ENCODE measurements at places on chromosomes 16 and 17.

GRCh38 chr17:35001549-35001948 lies 21.2 kb downstream of the LIG3 start:
- DNase-seq = no peak

DNA sequence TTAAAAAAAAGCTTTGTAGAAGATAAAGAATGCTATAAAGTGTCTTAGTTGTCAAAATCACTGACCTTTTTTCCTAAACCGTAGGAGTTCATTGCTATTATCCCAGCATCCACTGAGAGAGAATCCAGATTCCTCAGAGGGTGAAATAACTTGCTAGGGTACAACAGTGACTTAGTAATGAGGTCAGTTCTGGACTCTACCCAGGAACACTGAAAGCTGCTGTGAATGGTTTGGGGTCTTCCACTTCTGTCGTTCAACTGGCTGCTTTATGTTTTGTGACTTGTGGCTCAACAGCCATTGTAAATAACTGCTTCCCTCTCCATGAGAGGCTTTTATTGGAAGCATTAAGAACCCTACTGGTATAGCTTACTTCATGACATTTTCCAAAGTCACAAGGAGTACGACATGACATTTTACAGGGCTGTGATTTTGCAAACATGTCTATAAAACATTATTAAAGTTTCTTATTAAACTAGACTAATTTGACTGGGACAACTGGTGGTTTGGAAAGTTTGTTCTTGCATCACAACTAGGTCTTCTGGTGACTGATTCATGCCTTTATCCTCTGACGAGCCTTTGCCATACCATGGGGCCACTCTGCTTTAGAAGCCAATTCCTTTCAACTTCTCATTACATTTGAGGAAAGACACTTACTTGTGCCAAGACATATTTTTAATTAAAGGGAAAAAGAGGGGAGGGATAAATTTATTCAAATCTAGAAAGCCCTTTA lies 92.2 kb upstream of the CDH11 start:
- no peak for DNase-seq

- DNase-seq = no peak
Measured at GRCh38 chr17:50322271-50322670, 23.7 kb upstream of the XYLT2 start.

GRCh38 chr17:79739148-79740062 lies 8.7 kb downstream of the ENPP7 start:
- no peak for DNase-seq

GRCh38 chr17:21239680-21240368 lies 13.4 kb downstream of the NATD1 start:
- DNase-seq = peak; percentile 43

DNA sequence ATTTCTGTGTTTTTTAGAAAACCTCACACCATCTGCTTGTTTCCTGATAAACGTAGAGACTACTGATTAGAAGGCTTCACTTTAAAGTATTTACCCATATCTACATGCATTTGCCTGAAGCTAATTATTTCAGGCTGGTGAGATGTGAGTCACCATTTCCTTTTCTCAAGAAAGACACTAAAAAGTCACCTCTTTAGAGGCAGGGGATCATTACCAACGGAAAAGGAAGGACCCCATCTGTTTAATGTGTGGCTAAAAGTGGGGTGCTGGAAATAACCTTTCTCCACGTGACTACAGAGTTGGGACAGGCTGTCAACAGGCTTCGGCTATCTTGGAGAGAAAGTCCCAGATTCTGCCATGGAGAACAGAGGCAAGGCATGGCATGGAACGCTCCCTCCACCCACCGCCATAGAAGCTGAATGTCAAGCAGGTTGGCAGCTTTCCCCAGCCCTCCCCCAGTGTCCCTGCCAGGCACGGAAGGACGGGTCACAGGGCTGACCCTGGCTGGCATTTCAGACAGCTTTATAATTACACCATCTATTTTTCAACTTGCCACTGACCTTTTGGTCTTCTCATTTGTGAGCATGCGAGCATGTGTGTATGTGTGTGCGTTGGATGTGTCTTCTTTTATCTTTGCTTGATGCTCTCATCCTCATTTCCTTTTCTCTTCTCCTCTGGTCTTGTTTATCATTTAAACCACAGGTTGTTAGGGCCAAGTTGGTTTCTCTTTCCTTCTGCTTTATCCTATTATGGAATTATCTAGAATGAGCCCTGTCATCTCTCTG lies 157.0 kb downstream of the CPPED1 start:
- DNase-seq = no peak

DNA sequence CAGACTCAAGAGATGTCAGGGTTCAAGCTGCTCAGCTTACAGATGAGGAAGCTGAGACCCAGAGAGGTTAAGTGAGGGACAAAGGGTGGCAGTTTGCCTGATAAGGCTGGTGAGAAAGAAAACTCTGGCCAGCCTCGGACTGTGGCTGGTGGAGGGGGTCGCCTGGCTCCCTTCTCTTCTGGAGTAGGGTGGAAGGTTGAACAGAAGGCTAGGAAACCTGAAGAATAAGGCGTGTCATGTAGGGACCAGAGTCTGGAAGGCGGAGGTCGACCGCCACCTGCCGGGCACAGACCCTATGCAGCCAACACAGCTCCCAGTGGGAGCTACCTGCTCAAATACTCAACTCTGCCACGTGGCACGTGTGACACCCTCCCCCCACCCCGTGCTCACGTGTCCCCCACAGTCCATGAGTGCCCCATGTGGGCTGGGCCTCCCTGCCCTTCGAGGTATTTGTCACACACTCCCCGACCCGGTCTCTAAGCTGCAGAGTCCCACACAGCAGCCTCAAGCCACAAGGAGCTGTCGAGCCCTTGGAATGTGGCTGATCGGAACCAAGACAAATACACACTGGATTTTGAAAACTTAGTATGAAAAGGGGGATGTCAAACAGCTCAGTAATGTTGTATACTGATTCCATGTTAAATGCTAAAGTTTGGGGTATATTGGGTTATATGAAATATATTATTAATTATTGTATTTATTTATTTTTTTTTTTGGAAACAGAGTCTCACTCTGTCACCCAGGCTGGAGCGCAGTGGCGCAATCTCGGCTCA lies 11.8 kb downstream of the HID1 start:
- peak; percentile 94 for DNase-seq

DNA sequence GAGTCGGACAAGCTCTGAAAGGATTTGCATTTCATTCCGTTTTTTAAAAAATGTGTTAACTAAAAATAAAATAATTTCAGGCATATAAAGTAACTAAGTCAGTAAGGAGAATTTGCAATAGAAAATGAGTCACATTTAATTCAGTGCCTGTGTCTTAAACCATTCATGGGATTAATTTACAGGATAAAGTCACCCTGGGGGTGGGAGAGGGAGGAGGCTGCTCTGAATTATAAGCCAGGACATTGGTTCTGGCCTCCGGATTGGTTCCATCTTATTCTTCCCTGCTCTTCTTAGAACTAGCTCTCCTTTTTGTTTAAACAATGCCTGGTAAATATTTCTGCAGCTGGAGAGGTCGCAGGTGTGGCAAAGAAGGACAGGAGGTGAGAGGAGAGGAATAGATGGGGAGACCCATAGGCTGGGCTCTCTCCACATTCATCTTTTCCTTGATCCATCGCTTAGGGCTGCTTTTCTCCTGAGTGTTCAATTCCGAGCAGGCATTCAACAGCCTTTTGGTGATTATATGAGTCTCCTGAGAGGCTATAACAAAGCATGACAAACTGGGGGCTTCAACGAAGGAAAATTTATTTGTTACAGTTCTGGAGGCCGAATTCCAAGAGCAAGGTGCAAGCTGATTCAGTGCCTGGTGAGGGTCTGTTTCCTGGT lies 319.2 kb downstream of the PHKB start:
- DNase-seq = no peak

DNA sequence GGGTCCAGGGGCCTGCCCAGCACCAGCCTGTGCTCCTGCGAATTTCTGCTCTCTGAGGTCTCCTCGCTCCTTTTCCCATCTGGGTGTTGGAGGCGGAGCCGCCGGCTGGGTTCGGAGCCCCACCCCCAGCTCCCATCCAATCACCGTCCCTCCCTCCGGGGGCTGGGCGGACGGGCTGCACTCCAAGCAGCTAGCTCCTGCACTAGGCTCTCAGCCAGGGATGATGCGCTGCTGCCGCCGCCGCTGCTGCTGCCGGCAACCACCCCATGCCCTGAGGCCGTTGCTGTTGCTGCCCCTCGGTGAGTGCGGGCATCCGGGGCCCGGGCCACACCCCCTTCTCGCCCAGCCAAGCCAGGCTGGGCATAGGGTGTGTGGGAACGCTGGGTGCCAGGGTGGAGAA lies at the start of gene NRN1L:
NRN1L (plus strand) TSS at position 202 of the 400 bp plus-strand sequence; CDS start at position 221, 19 bp downstream.
- no peak for DNase-seq

DNA sequence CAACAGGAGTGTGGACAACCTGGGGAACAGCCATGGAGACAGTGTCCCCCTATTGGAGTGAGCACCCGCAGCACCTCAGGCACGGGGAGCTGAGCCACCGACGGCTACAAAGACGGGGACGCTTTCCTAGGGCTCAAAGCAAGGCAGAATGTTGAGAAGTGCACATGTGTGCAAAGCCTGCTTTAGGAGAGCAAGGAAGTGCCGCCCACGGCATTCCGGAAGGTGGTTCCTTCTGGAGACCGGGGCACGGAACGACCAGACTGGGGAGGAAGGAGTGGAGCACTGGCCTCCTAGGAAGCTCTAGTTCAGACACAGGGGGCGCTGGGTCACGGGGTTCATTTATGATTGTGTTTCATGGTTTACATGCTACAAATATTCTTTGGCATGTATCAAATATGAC lies 52.2 kb downstream of the TBC1D16 start:
- DNase-seq = no peak

DNA sequence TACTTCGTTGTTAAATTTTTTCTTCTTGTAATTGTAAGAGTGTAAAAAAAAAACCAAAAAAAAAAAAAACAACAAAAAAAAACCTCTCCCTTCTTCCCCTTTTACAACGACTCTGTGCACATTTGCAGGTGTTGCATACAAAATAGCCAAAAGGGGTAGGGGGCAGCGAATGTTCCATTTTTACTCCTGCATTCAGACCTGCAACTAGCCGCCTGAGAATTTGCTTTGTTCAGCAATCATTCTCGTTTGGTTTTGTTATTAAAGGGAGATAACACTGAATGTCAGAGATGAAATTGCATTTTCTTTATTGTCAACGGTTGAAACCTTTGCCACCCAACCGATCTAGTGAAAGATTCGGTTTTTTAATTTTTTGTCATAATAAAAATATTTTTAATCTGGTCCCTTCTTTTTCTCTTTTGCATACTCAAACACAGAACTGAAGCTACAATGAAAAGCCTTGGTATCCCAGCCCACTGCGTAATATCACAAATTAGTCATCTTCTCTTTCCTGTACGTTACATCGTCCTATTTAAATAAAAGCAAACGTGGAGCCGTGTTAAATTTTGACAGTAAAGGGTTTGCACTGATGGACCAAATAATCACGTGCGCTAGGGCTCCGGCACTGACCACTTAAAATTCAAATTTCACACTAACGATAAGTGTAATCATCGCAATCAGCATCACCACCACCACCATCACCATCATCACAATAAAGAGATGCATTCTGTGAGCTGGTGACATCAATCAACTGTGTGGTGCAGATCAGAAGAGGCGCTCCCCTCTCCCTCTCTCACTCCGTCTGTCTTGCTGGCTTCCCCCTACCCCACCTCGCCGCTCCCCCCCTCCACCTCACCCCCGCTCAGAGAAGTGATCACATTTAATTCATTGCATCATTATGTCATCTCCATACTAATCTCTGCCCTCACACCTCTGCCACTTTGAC lies 406.2 kb upstream of the PSMD7 start:
- DNase-seq = no peak

GRCh38 chr16:81817789-81818567 lies 38.9 kb downstream of the PLCG2 start:
- no peak for DNase-seq

- peak; percentile 73 for DNase-seq
Measured at GRCh38 chr17:66549731-66550207, 247.4 kb downstream of the PRKCA start.

- DNase-seq = no peak
Measured at GRCh38 chr17:72404872-72405271, 284.1 kb downstream of the SOX9 start.

DNA sequence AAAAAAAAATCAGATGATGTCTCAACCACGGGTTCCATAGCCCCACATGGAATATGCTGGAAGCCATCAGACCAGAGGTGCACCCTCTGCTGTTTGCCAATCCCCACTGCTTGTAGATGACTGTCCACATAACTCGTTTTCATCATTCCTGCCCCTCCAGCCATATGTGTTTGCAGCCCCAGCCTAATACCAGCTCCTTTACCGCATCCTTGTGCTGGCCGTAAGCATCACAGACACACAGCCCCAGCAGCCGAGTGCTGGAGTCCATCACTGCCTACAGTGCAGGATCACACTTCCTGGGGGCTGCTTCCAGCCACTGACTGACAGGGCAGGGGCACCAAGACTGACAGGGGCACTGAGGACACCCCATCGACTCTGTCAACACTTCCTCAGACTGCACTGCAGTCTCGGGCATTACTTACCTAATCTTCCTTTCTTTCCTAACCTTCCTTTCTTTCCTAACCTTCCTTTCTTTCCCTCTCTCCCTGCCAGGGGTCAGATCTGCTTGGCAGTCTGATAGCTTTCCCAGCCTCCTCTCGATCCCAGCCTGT lies 5.0 kb downstream of the RCVRN start:
- DNase-seq = no peak

GRCh38 chr17:37530420-37530819 lies 40.7 kb downstream of the DUSP14 start:
- DNase-seq = no peak

DNA sequence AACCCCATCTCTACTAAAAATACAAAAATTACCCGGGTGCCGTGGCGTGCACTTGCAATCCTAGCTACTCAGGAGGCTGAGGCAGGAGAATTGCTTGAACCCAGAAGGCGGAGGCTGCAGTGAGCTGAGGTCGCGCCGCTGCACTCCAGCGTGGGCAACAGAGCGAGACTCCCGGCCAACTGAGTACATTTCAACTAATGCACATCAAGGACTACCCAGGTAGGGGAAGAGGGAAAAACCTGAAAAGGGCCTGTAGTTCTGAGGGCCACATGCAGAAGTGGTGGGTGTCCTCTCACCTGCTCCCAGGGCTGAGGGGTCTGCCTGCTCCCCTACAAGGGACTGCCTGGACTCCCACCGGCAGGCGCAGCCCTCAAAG lies 584 bp upstream of the SLC16A5 start:
- no peak for DNase-seq

DNA sequence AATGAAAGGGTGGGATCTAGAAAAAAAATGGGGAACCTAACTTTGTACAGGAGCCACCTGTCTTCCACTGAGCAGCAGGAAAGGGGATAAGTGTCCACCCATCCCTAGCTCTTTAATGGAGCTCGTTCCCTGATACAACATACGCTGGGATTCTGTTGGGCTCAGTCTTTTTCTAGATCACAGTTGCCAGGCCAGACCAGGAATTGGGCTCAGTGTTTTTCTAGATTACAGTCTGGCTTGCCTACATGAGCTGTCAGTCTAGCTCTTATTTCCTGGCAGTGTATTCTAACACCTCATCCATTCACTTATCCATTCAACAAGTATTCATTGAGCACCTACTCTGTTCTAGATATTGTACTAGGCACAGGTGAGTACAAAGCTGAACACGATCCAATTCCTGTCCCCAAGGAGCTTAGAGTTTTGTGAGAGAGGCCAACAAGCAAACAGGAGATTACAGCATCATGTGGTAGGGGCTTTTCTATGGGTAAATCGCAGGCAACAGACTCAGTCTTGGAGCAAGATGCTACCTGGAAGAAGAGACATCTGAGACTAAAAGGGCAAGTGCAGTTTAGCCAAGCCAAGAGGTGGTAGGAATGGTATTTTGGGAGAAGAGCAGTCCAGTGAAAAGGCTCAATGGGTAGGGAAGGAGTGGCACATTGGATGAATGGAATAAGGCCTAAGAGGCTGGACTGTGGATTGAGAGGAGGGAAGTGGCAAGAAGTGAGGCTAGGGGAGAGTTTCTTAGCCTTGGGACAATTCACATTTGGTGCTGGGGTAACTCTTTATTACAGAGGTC lies 138.0 kb upstream of the HS3ST2 start:
- DNase-seq = no peak

- no peak for DNase-seq
Measured at GRCh38 chr17:59848778-59849177, 44.0 kb downstream of the TUBD1 start.

All from urothelium cell line (cell line).